ENCODE measurements at places on chromosomes 1 and 21.

GRCh38 chr1:9827558-9828185 is 3.9 kb upstream of the CLSTN1 start:
- ATAC-seq: no peak

DNA sequence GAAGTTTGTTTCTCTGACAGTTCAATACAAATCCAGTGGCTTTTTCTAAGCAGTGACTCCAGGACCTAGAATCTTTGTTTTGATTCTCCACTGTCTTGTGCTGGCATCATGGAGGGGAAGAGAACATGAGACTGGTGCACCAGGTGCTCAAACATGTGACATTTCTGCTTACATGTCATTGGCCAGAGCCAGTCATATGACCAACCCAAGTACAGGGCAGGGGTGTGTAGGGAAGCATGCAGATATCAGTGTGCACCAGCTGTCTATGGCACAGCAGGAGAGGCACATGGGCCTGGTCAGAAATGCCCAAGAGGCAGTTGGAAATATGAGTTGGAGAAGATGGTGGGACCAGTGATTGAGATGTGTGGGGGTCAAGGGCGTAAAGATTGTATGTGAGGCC is 297.0 kb downstream of the HHAT start:
- ATAC-seq: no peak

DNA sequence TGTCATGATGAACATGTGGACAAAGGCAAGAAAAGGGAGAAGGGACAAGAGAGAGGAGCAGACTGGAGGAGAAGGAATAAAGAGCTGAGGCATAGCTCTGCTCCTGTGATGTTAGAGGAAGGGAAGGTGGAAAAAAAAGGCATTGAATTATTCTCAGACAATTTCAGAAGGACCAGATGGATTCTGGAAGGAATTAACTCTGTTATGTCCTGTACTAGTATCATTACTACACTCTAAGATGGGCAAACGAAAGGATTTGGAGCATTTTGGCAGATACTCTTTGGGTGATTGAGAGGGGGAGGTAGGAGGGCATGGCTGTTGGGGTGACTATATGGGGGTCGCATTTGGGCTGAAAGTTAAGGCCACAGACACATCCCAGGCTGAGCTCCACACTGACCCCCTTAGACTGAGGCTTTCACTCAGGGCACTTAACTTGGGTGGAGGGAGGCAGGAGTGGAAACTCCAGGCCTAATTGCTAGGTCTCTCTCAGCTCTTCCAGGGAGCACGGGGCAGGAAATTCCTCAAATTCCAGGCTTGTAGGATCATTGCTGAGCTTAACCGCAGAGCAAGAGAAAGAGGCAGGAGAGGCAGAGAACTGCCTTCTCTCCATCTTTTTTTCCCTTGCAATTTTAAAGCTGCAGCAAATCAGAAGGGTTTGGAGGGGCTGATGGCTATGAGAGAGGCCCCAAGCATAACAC is 25.9 kb downstream of the KIRREL1 start:
- ATAC-seq: peak; percentile 94

DNA sequence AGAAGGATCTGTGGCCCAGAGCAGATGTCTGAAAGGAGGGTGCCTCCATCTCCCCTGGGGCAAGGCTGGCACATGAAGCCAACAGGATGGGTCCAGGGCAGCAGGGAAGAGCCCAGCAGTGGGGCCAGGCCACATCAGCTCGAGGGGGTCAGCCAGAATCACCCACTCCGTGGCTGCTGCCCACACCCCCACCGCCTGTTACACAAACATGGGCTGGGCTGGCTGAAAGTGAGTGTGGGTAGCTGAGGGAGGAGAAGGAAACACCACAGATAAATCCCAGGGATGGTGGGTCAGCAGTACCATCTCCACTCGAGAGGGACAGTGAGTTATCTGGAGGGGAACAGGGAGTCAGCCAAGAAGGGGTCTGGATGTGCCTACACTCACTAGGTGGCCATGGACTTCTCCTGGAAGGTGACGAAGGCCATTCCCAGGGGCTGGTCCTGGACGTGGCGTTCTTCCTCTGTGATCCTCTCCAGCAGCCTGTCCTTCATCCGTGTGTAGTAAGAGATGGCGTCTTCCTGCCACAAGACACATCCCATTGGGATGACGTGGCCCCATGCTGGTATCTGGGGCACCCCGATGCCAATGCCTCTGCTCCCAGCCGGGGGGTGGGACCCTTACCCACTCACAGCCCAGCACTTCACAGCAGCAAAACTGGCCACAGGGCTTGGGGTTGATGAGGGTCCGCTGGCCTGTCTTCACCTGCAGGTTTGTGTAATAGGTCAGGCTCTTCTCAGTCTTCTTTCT is 20.2 kb downstream of the TMEM63A start:
- ATAC-seq: no peak

- no peak for ATAC-seq
These were observed 70.0 kb upstream of the AJAP1 start for GRCh38 chr1:4584449-4584848.

GRCh38 chr1:3212453-3213355 is 143.7 kb downstream of the PRDM16 start:
- ATAC-seq: no peak

DNA sequence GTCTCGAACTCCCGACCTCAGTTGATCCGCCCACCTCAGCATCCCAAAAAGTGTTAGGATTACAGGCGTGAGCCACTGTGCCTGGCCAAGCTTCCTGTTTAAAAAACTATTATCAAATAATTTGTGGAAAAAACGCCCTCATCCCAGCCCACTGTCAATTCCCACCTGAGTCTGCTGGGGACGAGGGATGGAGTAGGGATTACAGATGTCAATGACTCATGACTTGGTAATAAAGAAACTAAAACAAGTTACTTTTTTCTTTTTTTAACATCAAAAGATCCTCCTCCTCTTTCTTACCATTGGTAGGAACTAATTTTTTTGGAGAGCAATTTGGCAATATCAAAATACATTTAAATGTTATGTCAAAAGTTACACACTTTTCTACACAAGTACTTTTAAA is 9.7 kb downstream of the CNN3 start:
- no peak for ATAC-seq

DNA sequence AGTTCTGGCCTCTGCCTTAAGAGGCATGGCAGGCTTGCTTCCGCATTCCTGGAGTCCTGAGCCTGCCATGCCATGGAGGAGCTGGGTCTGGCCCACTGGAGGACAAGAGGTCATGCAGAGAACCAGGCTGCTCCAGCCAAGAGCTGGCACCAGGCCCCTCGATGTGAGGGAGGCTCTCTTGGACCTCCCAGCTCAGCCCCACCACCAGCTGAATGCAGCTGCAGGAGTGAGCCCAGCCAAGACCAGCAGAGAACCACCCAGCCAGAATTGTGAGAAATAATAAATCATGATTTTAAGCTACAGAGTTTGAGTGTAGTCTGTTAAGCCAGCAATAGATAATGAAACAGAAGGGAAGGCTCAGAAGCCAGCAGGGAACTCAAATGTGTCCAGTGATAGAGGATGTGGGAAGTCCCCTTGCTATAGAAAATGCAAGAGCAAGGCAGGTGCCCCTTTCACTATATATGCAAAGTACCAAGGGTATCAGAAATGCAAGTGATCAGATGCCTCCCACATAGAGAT is 118.4 kb downstream of the HIVEP3 start:
- ATAC-seq: peak; percentile 39

DNA sequence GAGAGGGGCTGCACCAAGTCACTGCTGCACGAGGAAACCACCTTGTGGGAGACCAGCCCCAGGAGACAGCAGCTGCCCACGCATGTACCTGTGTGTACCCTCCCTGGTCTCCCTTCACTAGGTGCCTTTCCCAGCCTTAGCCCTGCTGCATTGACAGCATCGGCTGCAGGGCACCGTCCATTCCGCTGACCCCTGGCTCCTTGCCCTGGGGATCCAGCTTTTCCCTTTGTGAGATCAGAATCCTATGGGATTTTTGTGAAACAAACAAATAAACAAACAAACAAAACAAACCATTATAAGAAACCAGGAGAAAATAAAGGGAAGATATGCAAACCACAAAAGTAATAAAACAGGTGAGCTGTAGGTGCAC is 2.1 kb downstream of the STUM start:
- no peak for ATAC-seq

- no peak for ATAC-seq
These were observed 35.1 kb downstream of the LRRC42 start for GRCh38 chr1:53981220-53981619.

DNA sequence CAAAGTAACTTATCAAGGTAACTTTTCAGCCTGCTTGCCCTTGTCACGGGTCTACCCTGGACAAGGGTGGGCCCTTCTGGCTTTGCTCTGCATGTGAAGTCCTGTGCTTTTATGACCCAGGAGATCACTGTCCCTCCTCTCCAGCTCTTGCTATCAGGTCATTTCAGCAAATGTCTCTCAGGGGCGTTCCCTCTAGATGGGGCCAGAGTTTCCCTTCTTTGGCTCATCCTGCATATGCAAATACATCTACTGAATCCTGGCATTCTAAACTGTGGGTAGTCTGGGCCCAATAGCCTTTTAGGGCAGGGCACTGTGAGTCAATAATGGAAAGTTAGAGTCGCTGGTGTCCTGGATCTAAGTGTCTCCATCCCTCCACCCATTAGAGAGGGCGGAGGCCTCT is 366.9 kb upstream of the USP24 start:
- no peak for ATAC-seq

- no peak for ATAC-seq
These were observed 28.4 kb downstream of the TRIM33 start for GRCh38 chr1:114482585-114482984.

GRCh38 chr1:168390271-168390670 is 109.6 kb downstream of the TBX19 start:
- no peak for ATAC-seq

DNA sequence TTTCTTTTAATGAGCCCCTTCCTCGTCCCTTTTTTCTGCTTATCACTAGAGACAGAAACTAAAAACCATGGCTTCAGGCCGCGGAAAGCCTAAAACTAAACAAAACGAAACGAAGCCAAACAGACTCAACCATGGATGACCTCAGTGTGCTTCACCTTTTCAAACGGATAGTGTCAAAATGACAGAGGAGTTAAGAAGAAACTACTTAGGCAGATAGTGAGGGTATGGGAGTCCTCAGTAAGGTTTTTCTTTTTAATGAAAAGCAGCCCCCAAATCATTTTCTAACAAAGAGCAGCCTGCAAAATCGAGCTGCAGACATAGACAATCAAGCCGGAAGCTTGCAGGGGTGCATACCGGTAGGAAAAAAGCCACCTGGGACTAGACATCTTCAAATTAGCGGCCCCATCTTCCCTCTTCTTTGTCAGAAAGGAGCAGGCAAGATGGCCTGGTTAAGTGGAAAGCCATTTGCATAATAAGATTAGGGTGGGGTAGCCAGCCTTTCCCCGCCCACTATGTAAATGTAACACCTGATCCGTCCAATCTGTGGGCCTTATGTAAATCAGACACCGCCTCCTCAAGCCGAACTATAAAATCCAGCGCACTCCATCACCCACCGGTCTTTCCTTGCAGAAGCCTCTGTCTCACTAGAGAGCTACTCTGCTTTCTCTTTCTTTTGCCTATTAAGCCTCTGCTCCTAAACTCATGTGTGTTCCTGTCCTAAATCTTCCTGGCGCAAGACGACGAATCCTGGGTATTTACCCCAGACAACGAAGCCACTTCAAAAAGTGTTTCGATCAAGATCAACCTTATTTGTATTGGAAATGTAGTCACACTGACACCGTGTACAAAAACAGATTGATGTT is 6.2 kb upstream of the ERO1B start:
- peak; percentile 45 for ATAC-seq

Data from SK-N-SH treated with all-trans-retinoic acid at 6 μM for 48 hours (cell line).